AG04449 (cell line): ENCODE measurements at places on chromosomes 6 and 20.

GRCh38 chr6:164795056-164795815 lies 514.2 kb downstream of the C6orf118 start:
- no peak for DNase-seq

DNA sequence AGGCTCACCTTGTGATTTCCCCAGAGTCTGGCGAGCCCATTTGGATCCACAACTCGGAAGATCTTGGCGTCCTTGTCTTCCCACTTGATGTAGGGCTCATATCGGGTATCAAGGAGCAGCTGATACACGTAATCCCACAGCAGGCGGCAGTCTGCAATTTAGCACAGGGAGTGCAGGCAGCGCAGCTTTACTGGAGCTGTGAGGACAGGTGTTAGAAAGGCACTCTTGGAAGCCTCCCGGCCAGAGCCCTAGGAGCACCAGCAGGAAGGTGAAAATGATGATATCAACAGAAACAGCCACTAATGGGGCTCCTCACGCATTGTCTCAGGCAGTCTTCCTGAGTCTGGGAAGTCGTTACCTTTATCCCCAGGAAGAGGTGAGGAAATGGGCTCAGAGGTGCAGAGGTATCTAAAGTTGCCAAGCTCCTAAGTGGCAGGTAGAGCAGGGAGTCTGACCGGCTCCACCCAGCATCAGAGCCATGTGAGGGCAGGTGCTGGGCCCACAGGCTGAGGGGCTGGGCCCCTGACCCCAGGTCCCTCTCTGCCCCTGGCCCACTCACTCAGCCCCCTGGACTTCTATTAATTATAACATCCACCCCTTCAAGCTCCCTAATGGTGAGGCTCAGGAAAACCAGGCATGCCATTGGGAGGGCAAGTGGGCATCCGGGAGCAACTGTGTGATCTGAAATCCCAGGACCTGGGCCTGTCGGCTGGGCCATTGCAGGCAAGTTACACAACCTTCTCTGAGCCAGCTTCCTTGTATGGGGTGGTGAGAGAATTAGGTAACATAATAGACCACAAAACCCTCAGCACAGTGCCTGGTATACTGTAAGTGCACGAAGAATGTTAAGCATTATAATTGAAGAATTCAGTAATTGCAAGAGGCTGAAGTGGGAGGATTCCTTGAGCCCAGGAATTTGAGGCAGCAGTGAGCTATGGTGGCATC lies 18.3 kb downstream of the ETV7 start:
- DNase-seq: peak; percentile 93

DNA sequence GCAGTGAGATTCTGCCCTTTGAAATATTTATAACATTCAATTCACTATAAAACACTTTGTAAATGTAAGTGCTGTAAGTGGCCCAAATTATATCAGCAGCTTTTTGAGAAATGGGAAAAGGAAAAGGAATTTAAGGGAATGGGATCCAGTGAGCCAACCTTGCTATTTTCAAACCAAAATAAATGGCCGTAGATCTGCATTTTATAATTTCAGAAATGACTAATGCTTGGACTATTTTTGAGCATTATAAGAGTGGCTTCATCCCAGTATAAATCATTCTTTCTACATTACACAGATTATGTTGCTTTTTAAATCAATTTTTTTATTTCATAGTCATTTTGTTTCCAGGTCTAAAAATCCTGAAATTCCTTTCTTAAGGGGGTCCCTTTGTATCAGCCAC lies 49.2 kb downstream of the ANKRD6 start:
- DNase-seq: no peak

DNA sequence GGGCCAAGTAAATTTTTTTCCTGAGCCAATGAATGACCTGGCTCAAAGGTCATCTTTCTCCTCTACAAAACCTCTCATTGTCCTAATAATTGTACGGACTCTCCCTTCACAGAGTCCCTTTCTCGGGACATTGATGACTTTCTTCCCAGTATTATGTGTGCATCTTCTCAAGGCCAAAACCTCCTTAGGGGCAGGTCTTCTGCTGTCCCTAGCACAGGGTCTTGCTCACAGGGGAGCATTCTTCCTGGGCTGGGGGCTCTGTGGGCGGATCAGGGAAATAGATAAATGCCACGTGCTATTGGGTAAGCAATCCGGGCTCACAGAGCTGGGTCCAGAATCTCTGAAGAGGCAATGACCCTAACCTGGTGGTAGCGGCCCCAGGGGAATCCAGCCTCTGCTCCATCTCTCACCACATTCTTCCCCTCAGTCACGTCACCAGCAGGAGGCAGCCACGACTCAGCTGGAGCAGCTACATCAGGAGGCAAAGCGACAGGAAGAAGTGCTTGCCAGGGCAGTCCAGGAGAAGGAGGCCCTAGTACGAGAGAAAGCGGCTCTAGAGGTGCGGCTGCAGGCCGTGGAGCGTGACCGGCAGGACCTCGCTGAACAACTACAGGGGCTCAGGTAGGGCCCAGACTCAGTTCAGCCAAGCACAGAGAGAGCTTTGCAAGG lies 23.5 kb downstream of the CEP250 start:
- DNase-seq: no peak

DNA sequence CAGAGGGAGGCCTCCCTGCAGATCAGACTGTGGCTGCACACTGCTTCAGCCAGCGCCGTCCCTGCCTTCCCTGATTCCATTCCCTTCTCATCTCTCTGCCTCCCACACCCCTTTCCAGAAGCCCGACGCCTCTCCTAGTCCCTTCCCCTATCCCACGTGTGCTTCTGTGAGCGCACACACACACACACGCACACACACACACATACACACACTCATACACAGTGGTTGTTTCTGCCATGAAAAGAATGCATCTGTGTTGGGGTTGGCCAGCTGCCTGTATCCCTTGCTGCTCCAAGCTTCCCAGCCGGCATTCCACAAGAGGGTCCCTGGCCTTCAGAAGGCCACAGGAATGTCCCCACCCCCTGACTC lies 51.7 kb downstream of the MOCS1 start:
- DNase-seq: peak; percentile 99

GRCh38 chr6:22699151-22699550 lies 129.8 kb downstream of the HDGFL1 start:
- DNase-seq: no peak

DNA sequence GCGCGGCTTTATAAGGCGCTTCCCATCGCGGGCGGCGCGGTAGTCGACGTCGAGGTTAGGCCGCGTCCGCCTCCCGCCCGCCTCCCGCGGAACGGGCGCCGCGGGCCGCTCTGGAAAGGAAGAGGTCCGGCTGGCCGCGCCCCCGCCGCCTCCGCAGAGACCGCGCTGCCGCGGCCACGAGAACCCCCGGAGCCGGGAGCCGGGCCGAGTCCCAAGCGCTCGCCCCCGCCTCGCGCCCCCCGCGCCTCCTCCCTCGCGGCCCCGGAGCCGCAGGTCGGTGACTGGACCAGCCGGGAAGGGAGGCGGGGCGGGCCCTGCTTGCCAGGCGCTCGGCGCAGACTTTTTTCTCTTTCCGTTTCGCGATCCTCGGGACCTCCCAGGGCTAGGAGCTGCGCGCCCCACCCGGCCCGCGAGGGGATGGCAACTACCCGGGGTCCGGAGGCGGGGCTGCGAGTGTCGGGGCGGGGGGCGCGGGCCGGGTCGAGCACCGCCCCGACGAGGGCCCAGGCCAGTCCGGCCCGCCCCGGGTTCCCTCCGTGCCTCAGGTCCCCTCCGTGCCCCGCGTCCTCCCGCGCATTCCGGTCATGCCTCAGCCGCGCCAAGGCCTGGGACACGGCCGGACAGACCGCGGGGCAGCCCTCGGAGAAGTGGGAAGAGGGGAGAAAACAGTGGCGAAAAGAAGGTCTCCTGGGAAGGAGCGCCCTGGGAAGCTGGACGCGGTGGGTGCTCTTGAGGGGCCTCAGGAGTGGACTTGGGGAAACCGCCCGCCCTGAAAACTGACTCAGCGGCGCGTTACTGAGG lies 417 bp upstream of the PXDC1 start:
- DNase-seq: no peak

DNA sequence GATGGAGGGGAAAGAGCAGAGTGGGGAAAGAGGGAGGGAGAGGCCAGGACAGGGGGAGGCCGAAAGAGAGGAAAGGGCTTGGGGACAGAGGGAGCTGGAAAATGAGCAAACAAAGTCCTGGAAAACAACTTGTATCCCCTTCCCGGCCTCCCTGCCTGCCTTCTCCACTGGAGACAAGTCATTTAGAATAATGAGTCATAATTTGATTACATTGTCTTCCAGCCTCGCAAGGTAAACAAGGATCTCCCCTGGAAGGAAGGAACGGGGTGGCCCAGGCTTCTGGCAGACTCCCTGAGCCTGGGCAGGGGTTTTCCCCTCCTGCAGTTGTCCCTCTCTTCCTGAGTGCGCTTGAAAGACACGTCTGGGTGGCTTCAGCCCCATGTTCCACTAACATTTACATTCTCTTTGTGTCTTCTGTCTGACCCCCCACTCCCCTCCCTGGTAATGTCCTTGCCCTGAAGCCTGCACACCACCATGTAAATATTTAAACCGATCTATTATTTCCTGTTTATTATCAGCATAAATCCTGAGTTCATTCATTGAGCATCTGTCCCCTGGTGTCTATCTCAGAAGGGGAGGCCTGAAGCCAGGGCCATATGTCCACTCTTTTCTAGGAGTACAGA lies 12.1 kb upstream of the MRPS18A start:
- DNase-seq: no peak

GRCh38 chr20:47951521-47951971 lies 166.3 kb upstream of the SULF2 start:
- no peak for DNase-seq
